ENCODE measurements at places on chromosomes 1 and 21. TPM values are rescaled to one million over a fixed set of nuclear protein-coding genes. Genes with fewer than 3 reads are reported as not detected.

DNA sequence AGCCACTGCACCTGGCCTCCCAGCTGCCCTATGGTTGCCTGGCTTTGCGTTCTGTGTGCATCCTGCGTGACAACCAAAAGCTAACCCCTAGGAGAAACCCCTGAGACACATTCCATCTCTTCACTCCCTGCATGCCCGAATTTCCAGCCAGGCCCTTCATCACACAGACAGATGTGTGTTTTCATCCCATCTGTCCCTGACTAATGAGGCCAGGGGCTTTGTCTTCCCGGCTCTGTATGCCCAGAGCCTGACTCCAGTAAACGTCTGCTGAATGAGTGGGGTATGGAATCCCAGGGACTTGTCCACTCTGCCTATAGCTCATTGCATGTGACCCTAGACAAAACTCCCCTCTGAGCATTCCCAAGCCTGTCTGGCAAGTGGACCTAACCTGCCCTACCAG is 9.6 kb downstream of the ESPN start:
- no peak for DNase-seq

DNA sequence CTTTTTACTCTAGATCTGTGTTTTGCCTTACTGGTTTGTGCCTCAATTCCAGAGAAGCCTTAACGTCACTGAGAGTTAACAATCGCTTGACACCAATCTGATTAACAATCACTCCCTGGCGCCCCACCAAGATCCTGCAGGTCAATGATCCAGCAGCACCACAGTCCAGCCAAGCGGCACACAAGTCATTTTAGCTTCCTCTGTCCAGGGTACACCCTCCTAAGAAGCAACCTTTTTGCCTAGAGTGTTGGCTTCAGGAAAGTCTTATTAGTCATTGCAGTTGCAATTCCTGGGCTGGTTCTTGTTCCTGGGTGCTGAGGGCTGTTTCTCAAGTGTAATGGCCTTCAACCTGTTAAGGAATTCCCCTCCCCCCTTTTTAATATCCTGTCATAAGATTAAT is 323.0 kb upstream of the USP25 start:
- DNase-seq: no peak

USH2A gene
- 0.01 TPM for polyA plus RNA-seq

DMRTA2 gene
- 0.09 TPM for polyA plus RNA-seq

CCDC185 gene
- not detected for polyA plus RNA-seq

Data from fibroblast of lung (primary cell).